ENCODE measurements at places on chromosomes 4 and X.

- DNase-seq, result no peak
Measured at GRCh38 chr4:176404621-176405020, 84.9 kb downstream of the SPCS3 start.

GRCh38 chr4:148061795-148062194, 329.9 kb downstream of the ARHGAP10 start:
- DNase-seq, result no peak

DNA sequence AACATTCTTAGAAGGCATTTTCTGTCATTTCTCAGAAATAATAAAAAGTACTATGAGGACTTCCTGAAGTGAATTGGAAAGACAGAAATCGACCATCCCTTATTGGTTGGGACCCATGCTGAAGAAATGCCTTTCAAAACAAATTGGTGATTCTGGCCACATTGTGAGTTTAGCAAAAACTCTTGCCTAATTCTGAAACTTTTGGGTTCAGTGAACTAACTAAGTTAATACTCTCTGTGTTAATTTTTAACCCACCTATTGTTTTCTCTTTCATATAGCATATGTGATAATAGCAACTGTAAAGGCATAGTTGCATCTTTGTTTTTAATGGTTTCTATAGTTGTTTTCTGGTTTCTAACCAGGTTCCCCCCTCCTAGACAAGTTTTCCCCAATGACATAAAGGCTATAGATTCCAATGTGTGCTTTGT, 129.3 kb upstream of the FAT1 start:
- DNase-seq, result no peak

- peak; percentile 93 for DNase-seq
Measured at GRCh38 chr4:80112236-80112635, 39.2 kb upstream of the ANTXR2 start.

GRCh38 chrX:153739754-153740486, 15.3 kb downstream of the ABCD1 start:
- no peak for DNase-seq

DNA sequence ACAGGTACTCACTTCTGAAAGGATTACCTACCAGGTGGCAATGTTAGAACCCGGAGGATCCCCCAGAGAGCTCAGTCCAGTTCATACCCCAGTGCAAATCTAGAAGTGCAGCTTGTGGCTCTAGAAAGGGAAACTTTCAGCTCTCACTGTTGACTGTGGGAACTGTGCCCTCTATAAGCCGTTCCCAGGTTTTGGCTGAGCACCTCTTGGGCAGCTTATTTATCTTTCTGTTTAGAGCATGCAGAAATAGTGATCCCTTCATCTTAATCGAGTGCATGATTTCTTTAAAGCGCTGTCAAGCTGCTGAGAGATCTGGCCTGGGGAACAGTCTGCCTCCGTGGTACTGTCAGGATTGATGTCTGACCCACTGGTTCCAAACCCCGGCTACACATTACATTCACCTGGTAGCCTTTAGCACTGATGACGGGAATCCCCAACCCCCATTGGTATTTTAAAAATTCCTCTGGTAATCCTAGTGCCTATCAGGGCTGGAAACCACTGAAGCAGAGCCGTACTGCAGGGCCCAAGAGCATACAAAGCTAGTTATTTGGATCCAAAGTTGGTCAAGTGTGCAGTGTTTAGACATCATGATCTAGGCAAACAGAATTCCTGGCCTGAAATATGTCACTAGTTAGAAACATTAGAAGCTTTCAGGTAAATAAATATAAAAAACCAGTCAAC, 103.2 kb downstream of the KLHL8 start:
- no peak for DNase-seq

- no peak for DNase-seq
Measured at GRCh38 chr4:85151371-85151770, 184.9 kb upstream of the WDFY3 start.

DNA sequence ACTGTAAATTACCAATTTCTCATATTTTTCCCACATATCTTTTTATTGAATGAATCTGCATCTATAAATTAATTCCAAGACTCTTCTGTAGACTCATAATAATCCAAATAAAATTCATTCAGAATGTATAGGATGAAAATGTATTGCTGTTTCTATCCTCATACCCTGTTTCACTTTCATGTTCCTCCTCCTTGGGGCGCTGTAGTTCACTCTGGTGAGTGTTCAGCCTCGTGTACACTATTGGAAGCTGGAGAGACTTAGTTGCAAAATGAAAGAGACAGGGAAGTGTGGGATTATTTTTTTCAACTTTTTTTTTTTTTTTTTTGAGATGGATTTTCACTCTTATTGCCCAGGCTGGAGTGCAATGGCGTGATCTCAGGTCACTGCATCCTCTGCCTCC, 296.1 kb downstream of the TLL1 start:
- DNase-seq, result no peak

- DNase-seq, result no peak
Measured at GRCh38 chrX:132406106-132406505, 82.7 kb downstream of the MBNL3 start.

DNA sequence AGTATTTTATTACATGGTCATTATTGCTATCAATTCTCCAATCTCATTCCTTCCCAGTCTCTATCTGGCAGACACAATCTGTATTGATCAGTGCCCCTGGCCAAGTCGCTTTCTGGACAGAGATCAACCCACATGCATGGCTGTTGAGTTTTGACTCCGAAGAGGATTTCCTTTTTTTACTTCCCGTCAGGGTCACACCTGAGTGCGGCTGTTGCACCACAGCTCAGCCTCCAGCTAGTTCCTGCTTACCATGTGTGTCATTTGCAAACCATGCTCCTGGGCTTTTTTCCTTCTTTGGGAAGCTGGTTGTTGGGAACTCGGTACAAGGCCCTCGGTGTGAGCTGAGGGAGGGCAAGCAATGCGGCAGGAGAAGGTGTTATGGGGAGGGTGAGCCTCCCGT, 11.7 kb downstream of the MAGED2 start:
- no peak for DNase-seq

DNA sequence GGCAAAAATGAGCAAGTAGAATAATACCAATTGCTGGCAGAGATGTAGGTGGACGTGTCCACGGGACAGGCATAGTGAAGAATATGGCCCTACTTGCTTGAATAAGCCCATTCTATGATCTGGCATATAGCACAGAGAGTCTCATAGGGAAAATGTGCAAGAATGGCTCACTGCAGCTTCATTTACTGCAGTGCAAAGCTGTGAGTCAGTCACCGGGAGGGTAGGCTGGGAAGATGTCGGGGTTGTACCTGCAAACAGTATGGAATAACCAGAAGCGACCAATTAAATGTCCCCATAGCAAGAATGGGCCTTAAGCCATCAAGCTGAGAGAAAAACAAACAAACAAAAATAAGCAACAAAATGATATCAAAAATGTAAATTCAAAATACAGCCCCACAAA, 74.3 kb downstream of the DHX15 start:
- no peak for DNase-seq

- DNase-seq, result no peak
Measured at GRCh38 chr4:169295822-169296221, 25.1 kb upstream of the SH3RF1 start.

GRCh38 chr4:111362941-111363361, 740.1 kb upstream of the PITX2 start:
- DNase-seq, result peak; percentile 83

GRCh38 chr4:52143815-52144214, 92.7 kb downstream of the SPATA18 start:
- DNase-seq, result no peak

GRCh38 chrX:22136711-22137110, 104.6 kb downstream of the PHEX start:
- no peak for DNase-seq

- DNase-seq, result no peak
Measured at GRCh38 chr4:144653781-144654545, 8.0 kb downstream of the HHIP start.

GRCh38 chr4:102764901-102765300, 4.1 kb upstream of the MANBA start:
- no peak for DNase-seq

- no peak for DNase-seq
Measured at GRCh38 chr4:61443813-61444510, 243.8 kb downstream of the ADGRL3 start.

- no peak for DNase-seq
Measured at GRCh38 chrX:107577933-107578332, 50.4 kb upstream of the PRPS1 start.

DNA sequence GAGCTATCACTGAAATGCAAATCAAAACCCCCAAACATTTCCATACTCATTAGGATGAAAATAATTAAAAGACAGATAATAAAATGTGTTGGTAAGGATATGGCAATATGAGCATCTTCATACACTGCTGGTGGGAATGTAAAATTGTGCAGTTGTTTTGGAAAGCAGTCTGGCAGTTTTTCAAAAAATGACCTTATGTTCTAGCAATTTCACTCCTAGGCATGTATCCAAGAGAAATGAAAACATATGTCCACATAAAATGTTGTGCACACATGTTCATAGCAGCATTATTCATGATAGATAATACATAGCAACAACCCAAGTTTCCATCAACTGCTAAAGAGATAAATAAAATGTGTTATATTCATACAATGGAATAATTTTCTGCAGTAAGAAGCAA, 14.8 kb upstream of the GPRASP2 start:
- no peak for DNase-seq

- DNase-seq, result no peak
Measured at GRCh38 chr4:105196523-105197145, 50.0 kb downstream of the TET2 start.

GRCh38 chr4:3634894-3635820, 102.9 kb upstream of the LRPAP1 start:
- no peak for DNase-seq

DNA sequence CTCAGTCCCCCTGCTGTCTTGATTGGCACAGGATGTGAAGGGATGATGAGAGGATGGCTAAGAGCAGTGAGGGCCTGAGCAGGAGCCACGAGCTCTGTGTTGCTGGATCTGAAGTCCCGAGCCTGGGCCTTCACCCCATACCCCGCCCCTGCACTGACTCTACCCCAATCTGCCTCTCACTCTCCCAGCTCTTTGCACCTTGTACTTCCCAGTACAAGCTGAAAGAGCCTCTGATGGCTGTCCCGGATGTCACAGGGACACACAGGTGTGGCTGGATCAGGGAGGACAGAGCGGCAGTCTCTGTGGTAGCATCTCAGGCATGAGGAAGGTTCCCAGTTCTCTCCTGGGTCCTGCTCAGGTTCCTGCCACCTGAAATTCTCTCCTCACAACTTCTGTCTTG, 103.6 kb downstream of the CHIC2 start:
- DNase-seq, result no peak

DNA sequence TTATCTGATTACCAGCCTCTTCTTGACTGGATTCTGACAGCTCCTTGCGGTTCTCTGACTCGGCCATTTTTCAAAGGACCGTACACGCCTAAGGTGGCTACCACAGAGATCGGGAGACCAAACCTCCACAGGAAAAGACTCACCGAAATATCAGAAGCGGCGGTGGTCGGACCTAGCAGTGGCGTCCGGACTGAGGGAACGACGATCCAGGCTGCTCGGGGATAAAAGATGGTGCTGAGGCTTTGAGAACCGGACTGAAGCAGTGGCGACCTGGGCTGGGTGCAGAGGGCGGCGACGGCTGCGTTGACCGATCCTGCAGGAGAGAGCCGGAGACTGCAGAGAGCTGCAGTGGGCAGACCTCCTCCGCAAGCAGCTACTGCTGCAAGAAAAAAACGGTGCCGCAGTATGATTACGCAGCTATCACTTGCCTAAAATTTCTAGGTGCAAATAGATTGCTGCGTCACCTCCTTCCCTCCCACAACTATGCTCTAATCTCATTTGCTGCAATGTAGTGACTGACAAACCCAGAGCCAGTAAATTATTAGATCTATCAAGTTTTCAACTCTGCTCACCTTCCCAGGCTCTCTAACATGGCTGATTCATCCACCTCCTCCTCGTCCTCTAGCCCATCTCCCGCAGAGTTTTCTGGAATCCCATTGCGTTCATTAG, at the start of gene NAP1L2:
NAP1L2 (minus strand) TSS at position 426 of the 669 bp plus-strand sequence; CDS start at position 67, 359 bp downstream.
- no peak for DNase-seq

GRCh38 chr4:7425124-7425523, 9.6 kb downstream of the PSAPL1 start:
- DNase-seq, result no peak

GRCh38 chr4:22670956-22671355, 21.8 kb upstream of the GBA3 start:
- no peak for DNase-seq

All from AG09319 (cell line).